ENCODE measurements at places on chromosomes 2 and 18.
A peak's percentile ranks its signal among the peaks of the same experiment; 100 is the strongest.

DNA sequence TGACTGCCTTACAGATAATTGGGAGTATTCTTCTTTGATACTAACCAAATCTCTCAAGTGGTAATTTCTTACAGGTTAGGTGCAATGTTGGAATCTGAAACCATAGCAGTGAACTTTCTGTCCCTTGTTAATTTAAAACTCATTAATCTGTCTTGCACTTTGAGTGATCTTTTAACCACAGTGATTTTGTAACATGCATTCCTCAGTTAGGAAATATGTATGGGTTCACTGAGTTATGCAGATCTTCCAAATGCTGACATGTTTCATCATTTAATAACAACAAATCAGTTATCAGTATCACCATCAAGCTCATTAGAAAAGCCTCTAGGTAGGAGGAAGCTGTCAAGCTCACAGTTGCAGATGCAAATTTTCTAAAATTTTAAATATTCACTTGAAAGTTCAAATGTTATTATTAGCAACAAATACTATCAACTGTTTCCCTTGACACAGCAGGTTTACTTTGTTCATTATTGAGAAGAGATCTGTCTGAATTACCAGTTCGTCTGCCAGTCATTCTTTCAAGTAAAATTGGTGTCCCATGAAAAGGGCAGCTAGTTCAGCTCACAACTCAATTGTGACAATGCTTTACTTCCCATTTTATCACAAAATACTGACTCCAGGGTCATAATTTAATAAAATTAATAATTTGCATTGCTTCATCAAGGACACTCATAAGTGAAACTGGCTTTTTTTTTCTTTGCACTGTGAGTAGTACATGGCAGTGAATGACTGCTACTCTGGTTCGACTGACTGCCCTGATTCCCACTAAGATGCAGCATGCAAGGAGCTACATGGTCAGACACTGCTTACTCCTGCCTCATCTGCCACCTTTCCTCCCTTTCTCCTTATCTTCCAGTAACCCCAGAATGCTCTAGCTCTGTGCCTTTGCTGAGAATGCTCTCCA, 31.6 kb downstream of the SUCLG1 start:
- DNase-seq = no peak

DNA sequence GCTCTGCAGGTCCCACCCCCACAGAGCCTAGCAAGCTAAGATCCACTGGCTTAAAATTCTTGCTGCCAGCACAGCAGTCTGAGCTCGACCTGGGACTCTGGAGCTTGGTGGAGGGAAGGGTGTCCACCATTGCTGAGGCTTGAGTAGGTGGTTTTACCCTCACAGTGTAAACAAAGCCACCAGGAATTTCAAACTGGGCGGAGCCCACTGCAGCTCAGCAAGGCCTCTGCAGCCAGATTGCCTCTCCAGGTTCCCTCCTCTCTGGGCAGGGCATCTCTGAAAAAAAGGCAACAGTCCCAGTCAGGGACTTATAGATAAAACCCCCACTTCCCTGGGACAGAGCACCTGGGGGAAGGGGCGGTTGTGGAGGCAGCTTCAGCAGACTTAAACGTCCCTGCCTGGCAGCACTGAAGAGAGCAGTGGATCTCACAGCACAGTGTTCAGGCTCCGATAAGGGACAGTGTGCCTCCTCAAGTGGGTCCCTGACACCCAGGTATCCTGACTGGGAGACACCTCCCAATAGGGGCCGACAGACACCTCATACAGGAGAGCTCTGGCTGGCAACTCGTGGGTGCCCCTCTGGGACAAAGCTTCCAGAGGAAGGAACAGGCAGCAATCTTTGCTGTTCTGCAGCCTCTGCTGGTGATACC, 20.0 kb upstream of the NEMP2 start:
- no peak for DNase-seq

DNA sequence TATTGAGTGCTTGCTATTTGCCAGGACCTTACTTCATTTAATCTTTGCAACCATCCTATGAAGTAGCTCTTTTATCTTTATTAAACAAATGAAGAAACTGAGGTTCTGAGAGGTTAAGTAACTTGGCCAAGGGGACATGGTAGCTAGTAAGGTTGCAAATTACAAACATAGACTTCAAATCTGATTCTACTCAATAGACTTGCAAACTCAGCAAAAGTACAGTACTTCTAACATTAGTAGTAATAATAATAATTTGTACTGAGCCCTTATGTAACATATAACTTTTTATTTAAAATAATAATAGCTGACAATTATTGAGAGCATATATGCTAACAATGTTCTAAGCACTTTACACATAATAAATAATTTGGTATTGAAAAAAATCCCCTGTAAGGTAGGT, 255.7 kb upstream of the ATP5MC3 start:
- DNase-seq = no peak

GRCh38 chr2:55861733-55862132, 61.8 kb downstream of the EFEMP1 start:
- DNase-seq = no peak

GRCh38 chr2:199457147-199458008, at the start of gene SATB2:
Gene SATB2, minus strand, starts transcription at chr2:199457939. Its CDS starts 1,902 bp downstream, at chr2:199456037.
- DNase-seq = no peak

GRCh38 chr2:163717515-163717914, 18.3 kb downstream of the FIGN start:
- DNase-seq = no peak

GRCh38 chr2:36634981-36635597, 37.1 kb upstream of the FEZ2 start:
- DNase-seq = no peak

DNA sequence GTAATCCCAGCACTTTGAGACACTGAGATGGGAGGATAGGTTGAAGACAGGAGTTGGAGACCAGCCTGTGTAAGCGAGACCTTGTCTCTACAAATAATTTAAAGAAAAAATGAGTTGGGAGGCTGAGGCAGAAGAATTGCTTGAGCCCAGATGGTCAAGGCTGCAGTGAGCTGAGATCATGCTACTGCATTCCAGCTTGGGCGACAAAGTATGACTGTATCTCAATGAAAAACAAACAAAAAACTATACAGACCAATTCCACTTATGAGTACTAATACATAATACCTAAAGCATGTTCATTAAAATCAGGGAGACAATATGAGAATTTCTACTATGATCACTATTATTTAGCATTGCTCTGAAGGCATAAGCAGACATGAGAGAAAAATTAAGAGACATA, 12.6 kb downstream of the RNF149 start:
- DNase-seq = no peak

DNA sequence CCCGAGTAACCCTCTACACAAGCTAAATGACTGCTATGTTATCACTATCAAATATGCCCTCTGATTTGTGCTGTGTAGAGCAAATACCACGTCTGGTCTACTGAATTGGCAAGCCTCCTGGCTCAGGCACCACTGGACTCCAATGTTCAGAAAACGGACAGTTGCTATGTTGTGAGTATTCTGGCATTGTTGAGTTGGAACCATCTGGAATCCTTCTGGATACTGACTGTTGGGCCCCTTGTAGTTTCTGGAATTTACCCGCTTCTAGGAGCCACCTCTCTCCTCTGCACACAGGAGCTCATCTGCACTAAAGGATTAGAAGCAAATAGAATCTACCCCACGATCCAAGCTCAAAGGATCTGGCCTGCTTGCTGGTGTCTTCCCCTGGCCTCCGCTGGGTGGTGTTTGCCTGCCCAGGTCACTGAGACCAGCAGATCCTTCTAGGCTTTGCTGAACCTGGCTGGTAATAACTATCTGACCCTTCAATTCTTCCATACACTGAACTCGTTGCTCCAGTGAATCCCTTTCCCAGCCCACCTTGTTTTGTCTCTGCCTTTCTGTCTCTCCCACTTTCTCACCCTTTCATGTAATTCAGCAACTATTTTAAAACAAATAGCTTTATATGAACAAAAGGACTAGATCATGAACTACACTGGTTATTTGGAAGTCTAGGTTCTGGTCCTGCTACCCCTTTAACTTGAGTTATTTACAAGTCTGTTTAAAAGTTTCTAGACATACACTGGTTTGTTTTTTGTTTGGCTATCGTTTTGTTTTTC, 2.1 kb upstream of the HAAO start:
- no peak for DNase-seq

DNA sequence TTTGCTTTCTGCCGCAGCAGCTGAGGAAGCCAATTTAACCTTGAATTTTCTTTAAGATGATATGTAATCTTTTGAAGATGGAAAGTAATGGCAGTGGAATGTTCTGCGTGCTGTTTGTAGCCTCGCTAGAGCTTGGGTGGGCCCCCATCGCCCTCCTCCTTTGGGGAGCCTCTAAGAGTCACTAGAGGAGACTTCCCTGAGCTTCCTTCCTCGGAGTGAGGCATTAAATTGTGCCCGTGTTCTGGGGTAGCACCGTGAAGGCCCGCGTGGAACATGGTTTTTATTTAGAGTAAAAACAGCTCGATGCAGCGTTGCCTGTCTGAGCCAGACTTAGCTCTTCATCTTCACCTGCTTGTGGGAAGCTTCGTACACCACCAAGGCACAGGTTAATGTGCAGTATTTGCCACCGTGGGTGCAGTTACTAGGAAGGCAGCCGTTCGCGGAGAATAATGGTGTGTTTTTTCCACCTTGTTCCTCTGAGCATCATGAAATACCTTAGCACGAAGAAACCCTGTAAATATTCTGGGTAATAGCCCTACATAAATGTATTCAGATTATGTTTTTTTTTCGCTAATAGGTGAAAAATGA, 38.5 kb downstream of the NCK2 start:
- DNase-seq = no peak

- no peak for DNase-seq
These were observed 15.9 kb downstream of the ZNF638 start for GRCh38 chr2:71347517-71347916.

GRCh38 chr2:167127135-167127534, 238.9 kb downstream of the XIRP2 start:
- DNase-seq = peak; percentile 70

- no peak for DNase-seq
These were observed 167.2 kb downstream of the FBXO15 start for GRCh38 chr18:73980289-73980979.

DNA sequence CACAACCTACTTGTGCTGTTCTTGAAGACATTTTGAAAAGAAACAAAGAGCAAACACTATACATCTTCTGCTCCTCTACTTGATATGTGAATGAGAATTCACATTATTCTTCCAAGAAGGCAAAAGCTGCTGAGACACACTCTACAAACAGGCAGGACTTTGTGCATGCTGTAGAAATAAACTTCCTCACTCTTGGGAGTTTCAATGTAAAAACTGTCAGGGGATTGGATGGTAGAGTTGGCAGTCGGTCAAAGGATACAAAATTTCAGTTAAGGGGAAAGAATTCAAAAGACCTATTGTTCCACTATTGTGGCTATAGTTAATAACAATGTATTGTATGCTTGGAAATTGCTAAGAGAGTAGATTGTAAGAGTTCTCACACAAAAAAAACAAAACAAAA, 196.3 kb downstream of the MC4R start:
- DNase-seq = no peak

DNA sequence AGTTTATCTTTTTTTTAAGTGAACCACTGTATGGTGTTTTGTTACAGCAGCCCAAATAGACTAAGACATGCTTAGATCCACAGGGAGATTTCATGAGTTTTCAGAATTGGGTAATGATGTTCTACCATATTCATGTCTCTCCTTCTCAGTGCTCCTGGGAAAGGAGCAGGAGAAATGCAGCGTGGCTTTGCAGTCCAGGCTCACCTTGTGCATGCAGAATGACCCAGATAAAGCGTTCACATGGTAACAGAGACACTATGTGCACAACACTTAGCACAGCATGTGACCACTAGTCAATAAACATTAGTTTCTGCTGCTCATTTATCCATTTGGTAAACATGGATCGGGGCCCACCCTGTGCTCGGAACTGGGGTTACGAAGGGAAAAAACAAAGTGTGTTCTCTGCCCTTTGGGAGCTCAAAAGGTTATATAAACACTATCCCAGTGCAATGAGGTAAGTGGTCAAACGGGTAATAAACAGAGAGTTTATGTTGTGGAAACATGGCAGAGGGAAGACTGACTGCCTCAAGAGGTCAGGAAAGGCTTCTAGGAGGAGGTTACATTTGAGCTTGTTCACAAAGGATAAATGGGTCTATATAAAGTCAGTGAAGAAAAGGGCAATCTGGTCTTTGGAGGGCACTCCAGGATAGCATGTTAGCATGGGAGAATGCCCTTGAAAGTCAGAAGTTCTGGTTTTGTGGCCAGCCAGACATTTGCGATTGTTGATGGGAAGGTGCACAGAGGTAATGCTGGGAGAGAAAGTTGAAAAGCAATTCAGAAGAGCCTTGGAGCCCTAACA, 299.2 kb downstream of the TDRD15 start:
- no peak for DNase-seq

GRCh38 chr18:51133580-51134160, 63.8 kb downstream of the MEX3C start:
- no peak for DNase-seq

DNA sequence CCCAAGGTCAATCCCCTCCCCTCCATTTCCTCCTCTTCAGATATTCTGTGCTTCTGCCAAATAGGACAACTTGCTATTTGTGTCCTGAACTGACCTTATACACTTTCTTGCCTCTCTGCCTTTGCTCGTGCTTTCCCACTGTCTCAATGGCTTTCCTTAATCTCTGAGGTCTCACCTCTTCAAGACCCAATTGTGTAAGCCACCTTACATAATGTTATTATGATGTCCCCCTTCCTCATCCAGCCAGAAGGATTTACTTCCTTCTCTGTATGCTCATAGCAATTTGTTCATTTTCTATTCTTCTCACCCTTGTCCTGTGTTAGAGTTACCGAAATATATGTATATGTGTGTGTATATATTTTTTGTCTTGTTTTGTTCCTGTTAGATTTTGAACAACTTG, 26.9 kb upstream of the DARS1 start:
- DNase-seq = no peak

DNA sequence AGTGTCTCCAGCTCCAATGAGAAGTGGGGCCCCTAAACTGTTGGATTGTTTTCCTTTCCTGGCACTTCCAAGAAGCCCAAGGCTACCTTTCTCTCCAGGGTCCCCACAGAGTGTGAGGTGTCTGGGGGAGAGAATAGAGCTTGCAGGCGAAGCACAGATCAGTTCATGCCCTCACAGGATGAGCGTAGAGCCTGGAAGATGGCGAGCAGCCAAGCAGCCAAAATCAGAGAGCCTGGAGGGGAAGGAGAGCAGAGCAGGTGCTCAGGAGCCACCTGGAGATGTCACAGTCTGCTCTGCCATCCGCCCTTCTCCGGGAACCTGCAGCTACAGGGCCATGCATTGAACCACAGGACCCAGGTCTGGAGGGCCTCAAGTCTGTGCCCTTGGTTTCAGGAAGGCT, 54.7 kb upstream of the TCF7L1 start:
- peak; percentile 64 for DNase-seq

DNA sequence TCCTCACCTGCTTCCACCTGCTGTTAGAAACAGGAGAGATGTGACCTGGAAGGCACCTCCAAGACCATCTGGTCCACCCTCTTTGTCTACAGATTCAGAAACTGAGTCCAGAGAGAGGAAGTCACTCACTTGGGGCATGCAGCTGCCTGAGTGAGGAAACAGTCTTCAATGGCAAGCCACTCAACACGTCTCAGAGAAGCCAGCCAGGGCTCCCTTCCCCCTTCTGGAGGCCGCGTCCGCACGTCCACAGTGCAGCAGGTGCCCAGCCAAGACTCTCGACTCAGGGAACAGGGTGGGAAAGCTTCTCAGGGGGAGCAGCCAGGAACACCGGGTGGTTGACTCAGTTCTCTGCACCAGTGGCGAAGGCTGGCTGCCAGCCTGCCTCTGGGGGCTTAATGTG, 201.7 kb downstream of the BCL11A start:
- DNase-seq = no peak
